Esophagus squamous epithelium (tissue), 5 donors: ENCODE measurements at places on chromosomes 7 and 10.

GRCh38 chr7:19963695-19964094 is 190.3 kb upstream of the TMEM196 start:
- DNase-seq = no peak

DNA sequence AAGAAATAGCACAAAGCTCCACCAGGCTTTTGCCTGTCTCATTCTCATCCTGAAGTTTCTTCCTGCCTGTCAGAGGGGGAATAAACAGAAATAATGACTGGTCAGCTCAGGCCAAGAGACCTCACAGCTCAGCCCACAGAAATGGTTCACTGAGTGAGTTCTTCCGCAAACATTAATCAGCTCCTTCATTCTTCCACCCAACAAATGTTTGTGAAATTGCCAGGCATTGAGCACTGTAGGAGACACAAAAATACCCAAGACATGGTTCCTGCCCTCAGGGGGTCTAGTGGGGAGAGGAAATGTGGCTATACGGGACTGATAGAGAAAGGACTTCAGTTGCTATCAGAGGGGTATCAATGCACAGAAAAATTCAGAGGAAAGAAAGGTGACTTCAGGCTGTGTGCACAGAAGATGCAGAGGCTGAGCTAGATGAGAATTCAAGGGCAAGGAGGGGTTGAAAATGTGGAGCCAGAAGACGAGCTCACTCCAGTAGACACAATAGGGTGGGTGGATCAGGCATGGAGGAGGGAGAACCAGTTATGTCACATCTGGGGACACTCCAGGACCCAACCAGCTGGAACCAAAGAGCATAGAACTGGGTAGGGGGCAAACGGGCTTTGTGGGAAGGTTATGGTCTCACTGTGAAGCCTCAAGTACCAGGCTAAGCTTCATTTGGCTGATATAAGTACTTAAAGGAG is 20.9 kb downstream of the MYOF start:
- DNase-seq = no peak

- no peak for DNase-seq
Observed at GRCh38 chr7:91005841-91006240, 258.4 kb upstream of the FZD1 start.

GRCh38 chr10:58925381-58925780 is 251.1 kb upstream of the PHYHIPL start:
- no peak for DNase-seq

DNA sequence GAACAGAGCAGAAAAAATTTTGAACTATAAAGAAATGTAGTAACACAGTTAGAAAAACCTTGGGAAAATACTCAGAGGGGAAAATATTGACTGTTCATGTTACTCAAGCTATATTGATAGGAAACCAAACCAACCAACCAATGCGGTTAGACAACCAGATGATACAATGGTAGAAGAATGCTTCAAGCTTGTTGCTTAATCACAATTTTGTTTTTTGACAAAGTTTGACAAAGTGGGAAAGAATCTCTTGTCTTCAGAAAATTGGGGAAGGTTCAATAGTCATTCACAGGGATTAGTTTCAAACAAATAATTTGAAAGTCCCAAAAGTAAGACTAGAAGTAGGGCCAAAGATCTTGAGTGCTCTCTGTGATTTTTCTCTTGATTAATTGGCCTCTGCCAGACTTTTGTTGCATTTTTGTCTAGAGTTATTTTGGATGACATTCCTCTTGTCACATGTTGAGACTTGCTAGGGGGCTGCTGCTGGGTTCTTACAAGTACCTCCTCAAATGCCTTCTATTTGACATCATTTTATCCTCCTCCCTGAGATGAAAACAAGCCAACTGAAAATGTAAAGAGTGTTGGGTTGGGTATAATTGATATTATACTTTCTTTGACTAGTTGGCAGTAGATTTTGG is 233.1 kb upstream of the PHYHIPL start:
- no peak for DNase-seq

GRCh38 chr10:128087884-128088709 is 38.1 kb downstream of the MKI67 start:
- DNase-seq = no peak

GRCh38 chr7:27501001-27501400 is 161.7 kb downstream of the HIBADH start:
- no peak for DNase-seq

DNA sequence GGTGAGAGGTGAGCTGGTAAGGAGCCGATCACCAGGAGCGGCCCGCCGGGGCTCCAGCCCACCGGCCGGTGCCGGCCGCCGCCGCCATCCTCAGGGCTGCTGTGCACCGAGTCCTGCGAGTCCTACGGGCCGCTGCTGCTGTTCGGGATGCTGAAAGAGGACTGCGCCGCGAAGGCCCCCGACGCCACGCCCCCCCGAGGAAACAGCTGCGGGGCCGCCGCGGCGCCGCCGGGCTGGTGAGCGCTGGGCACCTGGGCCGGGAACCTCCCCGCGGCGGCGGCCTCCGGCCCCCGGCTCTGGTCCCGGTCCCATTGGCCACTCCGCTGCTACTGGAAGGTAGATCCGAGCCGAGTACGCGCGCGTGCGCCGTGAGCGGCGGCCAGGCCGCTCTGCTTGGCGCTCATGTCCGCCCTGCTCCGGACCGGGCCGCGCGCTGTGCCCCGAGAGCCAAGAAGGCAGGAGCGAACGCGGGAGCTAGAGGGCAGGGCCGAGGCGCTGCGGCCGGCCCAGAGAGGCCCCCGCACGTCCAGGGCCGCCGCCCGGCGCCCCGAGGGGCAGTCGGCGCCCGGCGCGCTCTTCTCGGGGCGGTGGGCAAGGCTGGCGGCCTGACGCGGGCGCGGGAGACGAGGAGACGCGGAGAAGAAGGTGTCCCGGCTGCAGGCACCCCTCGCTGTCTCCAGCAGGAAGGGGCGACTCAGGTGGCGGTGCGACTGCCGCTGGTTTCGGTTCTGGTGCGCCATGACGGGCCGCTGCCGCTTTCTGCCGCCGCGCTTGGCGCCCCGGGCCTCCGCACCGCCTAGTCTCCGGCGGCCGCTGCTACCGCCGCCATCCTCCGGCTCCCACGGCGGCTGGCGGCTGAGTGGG is 121.3 kb upstream of the WIPF3 start:
- no peak for DNase-seq

- no peak for DNase-seq
Observed at GRCh38 chr7:108016841-108017775, 14.1 kb upstream of the LAMB1 start.

GRCh38 chr10:103958996-103959395 is 7.9 kb upstream of the SLK start:
- DNase-seq = no peak

- no peak for DNase-seq
Observed at GRCh38 chr10:80524190-80524909, 13.4 kb upstream of the SH2D4B start.

- DNase-seq = no peak
Observed at GRCh38 chr7:66125052-66125694, 10.5 kb downstream of the CRCP start.

DNA sequence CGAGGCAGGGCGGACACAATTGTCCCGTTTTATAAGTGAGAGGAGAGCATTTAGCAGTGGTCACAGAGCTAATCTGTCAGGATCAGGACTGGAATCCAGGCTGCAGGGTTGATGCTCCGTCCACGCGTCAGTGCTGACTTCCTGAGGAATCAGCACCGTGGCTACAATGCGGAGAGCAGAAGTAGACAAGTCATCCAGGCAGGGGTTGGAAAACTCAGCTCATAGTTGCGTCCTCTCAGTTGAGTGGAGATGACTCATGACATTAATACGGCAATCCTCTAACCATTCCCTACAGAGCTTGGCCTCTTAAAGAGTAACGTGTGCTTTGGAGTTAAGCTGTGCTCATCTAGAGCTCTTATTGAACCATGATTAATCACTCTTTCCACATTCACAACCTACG is 17.1 kb upstream of the HTR5A start:
- DNase-seq = no peak

- no peak for DNase-seq
Observed at GRCh38 chr10:104277785-104278184, 8.8 kb downstream of the GSTO2 start.

GRCh38 chr10:18699849-18700840 is 40.9 kb downstream of the ARL5B start:
- DNase-seq = no peak

DNA sequence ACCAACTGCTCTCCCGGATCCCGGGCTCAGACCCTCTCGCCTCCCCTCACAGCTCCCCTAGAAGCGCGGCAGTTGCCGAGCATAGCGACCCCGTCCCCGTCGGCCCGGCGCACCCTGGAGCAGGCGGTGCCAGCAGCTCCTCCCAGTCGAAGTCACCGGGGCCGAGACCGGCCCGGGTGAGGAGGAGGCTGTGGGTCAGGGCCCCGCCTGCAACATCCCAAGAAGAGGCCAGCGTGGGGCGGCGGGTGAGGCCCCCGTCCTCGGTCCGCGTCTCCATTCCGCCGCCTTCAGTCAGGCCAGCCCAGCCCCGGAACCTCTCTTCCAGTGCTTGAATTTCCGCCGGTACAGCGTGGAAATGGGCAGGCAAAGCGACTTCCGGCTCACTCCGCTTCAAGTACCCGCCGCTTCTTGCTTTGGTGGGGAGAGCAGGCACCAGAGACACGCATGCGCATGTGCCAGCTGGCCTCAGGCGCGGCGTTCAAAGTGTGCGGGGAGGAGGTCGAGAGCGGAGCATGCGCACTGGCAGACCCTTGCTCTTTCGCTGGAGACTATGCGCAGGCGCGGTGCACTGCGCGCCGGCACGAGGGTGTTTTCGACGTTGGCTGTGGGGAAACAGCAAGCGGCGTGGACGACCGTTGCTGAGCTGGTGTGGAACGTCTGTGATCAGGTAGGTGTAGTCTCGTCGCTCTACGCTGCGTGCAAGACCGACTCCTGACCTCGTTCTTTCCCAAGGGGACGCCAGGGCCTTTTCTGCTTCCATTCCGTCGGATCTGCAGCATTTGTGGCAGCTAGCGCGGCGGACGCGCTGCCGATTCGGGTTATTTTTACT is at the start of gene C10orf88:
Gene C10orf88, minus strand, starts transcription at position 326 of the 829 bp plus-strand sequence. Its CDS starts 49 bp downstream, at position 277.
- peak; percentile 93 for DNase-seq

- no peak for DNase-seq
Observed at GRCh38 chr7:73526896-73527821, 5.1 kb upstream of the BAZ1B start.

- no peak for DNase-seq
Observed at GRCh38 chr10:99733366-99733765, 1.3 kb downstream of the CUTC start.

DNA sequence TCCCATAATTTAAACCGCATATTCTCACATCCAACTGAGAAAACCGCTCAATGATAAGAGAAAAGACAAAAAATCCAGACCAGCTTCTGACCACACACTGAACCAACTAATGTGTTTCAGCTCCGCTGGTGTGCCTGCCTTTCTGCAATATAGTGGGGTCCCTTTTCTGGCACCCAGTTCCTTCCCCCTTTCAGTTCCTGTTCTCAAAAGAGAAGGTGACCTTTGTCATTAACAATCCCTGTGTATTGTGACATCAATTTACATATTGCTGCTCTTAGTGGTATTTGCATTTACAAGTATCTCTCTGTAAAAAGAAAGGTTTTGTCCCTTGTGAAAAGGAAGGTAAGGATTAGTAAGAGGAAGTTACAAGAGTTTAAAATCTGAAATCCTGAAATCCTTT is 1.4 kb downstream of the PPP1R17 start:
- no peak for DNase-seq

GRCh38 chr7:100446040-100446439 is 9.7 kb upstream of the PPP1R35 start:
- no peak for DNase-seq

DNA sequence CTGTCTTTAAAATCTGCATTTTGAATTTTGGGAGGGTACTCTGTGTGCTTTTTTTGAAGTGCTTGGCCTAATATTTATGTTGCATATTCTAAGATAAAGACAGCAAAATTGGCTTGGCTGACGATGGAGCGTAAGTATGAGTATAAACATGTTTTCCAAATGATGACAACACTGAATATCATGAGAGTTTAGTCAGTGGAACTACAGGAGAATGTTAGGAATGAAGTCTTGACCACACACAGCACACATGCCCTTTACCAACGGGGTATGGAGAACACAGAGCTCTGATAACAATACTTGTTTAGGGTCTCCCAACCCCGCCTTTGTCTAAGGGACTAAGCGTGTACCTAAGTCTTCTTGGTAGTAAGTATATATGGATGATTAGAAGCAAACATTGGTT is 253.9 kb upstream of the FZD8 start:
- DNase-seq = no peak

DNA sequence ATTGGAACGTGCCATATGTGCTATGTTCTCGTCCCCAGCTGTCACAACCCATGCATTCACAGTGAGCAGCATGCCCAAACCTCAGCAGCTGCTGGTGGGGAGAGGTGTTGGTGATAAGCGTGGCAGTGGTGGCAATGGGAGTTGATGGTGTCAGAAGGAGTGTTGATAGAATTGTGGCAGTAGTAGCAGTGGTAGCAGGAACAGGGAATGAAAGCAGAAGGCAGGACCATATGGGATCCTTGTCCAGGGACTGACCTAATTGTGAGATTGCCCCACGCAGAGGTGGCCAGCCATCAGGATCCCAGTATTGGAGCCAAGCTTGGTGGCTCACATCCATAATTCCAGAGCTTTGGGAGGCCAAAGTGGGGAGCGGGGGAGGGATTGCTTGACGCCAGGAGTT is 276.3 kb downstream of the GALNT17 start:
- no peak for DNase-seq

DNA sequence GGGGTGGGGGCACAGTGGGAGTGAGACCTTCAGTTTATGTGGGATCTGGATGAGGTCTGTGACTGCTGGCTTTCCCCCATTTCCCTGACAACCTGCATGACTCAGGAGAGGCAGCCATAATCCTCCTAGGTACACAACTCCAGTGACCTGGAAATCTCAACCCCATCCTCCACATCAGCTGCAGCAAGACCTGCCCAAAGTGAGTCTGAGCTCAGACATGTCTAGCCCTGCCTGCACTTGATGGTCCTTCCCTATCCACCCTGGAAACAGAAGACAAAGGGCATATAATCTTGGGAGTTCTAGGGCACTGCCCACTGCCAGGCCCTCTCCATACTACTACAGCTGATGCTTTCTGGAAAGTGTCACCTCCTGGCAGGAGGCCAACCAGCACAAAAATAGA is 75.6 kb downstream of the GRM8 start:
- no peak for DNase-seq

- no peak for DNase-seq
Observed at GRCh38 chr10:89470628-89471027, 56.3 kb downstream of the IFIT5 start.

- no peak for DNase-seq
Observed at GRCh38 chr10:35172574-35172973, 45.9 kb downstream of the CREM start.

- no peak for DNase-seq
Observed at GRCh38 chr10:1150638-1150955, 94.4 kb downstream of the WDR37 start.
